ENCODE measurements at places on chromosomes 3 and 15.

GRCh38 chr3:148852271-148852992 is 12.7 kb upstream of the CPA3 start:
- no peak for DNase-seq

- DNase-seq = peak; percentile 7
These were observed 1297.9 kb downstream of the ROBO2 start for GRCh38 chr3:78337801-78338211.

DNA sequence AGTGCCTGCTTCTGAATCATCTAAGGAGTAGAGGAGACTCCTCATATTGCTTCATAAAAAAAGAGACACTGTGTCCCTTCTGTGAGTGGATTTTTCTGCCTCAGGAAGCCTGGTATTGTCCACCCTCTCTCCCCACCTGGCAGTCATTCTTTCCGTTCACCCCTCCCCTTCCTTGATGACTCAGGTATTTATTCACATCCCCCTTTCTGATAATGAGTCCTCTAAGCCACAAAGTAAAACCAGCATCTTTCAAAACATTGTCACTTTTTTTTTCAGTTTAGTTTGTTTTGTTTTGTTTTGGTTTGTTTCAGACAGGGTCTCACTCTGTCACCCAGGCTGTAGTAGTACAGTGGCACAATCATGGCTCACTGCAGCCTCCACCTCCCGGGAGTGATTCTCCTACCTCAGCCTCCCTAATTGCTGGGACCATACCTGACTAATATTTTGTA is 65.2 kb upstream of the UBE2E1 start:
- no peak for DNase-seq

- DNase-seq = no peak
These were observed 9.4 kb downstream of the ESYT3 start for GRCh38 chr3:138443521-138444503.

DNA sequence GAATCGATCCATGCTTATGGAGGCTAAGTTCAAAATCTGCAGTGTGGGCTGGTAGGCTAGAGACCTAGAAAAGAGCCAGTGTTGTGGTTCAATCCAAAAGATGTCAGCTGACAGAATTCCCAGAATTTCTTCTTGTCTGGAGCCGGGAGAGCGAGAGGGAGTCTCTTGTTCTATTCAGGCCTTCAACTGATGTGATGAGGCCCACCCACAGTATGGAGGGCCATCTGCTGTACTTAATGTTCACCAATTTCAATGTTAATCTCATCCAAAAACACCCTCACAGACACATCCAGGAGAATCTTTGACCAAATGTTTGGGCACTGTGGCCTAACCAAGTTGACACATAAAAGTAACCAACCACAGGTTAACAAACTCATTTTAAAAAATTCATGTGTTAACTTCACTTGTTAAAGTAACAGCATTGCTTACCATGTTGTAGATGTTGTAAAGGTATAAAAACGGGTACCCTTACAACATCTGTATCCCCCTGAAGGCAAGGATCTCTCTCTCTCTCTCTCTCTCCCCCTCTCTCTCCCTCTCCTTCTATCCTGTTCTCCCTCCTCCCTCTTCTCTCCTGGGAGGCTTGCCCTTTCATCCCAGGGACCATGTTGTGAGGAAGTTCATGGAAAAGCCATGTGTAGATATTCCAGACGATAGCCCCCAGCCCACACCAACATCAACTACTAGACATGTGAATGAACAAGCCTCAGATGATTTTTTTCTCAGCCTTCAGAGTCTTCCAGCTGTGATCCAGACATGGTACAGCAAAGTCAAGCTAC is 66.4 kb upstream of the CHD2 start:
- no peak for DNase-seq

DNA sequence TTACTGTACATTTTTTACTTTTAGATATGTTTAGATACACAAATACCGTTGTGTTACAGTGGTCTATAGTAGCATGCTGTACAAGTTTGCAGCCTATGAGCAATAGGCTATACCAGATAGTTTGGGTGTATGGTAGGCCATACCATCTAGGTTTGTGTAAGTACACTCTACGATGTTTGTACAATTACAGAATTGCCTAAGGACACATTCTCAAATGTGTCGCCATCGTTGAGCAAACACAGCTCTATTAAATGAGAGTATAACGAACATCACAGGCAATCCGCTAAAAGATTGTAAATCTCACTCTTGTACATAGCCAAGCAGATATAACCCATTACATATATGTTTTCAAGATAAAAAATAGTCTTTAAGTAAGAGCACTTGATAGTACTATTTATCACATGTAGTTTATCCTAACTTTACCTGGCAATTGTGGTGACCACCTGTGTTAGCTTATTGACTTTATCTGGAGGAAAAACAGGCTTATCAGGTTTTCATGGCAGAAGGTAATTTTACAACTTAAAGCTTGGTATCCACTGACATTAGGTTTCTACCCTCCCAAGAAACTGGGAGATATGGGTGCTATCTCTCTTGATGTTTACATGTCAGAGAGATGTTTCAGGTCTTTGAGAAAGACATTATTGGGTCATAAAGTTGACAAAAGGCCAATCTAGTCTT is 898.7 kb downstream of the NSUN3 start:
- no peak for DNase-seq

GRCh38 chr15:89095073-89095472 is 6.8 kb downstream of the ABHD2 start:
- no peak for DNase-seq

- DNase-seq = no peak
These were observed 31.4 kb downstream of the DIPK2A start for GRCh38 chr3:144003051-144003450.

GRCh38 chr15:50246631-50247030 is 18.9 kb downstream of the HDC start:
- no peak for DNase-seq

- no peak for DNase-seq
These were observed 16.1 kb upstream of the KY start for GRCh38 chr3:134666885-134667284.

DNA sequence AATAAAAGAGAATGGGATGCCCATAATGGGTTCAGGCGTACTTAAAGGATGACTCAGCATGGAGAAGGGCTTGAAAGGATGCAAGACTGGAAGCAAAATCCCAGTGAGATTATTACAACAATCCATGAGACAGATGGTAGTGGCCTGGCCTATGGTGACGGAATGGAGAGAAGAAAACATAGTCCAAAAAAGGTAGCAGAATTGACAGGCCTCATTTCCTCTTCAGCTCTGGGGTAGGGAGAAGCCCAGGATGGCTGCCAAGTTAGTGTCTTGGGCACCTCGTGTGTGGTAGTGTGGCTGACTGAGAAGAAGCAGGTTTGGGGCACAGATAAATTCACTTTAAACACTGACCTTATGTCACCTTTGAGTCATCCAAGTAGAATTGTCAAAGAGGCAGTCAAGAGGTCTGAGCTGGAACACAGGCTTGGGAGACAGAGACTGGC is 18.1 kb downstream of the MB21D2 start:
- peak; percentile 86 for DNase-seq

DNA sequence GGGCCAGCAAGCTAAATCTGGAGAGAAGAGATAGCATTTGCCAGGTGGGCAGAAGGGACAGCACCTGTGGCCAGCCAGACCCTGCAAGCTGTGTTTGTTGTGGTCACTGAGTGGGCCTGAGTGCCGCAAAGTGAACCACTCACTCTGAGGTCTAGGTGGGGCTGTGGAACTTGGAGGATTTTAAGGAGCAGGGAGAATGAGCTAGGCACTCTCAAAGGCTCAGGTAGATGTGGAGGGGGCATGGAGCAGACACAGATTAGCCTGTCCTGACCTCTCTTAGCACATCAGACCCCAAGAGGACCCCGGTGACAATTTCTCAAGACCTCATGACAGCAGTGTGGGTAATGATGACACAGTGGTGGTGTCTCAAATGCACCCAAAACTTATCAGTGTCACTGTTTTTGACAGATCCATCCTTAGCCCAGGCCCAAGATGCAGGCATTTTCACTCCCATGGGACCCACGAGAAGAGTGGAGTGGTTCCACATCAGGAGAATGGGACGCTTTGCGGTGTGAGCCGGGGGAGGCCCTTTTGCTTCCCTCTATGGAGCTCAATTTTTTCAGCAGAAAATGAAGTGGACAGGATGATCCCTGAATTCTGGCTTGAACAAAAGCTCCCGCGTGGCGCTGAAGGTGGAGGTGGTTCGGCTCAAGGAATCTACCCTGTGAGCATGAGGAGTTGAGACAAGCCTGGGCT is 43.8 kb upstream of the TLE3 start:
- no peak for DNase-seq

- no peak for DNase-seq
These were observed 24.1 kb downstream of the SLC24A5 start for GRCh38 chr15:48144889-48145288.

DNA sequence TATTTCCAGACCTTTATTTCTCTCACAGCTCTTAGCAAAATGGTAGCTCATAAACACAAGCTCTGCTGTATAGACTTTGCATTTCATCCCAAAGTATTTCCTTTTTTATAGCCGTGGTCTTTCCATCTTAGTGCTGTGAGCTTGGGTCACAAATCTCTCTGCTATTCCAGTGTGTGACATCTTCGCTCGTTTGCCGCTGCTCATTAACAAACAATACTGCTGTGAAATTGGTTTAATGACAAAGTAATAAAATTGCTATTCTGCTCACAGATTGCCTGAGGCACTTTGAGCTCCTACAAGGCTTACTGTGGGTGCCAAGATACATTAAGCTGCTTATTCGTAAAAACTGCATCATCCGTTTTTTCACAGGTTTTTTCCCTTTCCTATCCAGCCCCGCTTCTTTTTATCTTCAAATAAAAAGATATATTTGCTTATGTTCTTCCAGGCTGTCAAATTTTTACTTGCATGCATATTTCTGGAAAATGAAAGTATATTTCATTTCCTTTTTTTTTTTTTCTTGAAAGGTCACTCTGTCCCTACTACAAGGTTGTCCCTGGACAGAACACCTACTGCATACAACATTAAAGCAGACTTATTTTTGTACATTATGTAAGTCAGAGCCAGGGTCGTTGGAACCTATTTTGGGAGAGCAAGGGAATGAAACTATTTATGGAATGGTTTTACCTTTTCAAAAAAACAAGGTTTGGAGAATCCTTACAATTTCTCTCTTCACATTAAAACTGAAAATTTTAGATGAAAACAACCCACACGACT is 174.5 kb downstream of the MEIS2 start:
- peak; percentile 18 for DNase-seq

GRCh38 chr15:65916664-65917406 is 47.5 kb downstream of the RAB11A start:
- DNase-seq = peak; percentile 31

GRCh38 chr3:129609591-129610182 is 3.2 kb upstream of the PLXND1 start:
- no peak for DNase-seq

DNA sequence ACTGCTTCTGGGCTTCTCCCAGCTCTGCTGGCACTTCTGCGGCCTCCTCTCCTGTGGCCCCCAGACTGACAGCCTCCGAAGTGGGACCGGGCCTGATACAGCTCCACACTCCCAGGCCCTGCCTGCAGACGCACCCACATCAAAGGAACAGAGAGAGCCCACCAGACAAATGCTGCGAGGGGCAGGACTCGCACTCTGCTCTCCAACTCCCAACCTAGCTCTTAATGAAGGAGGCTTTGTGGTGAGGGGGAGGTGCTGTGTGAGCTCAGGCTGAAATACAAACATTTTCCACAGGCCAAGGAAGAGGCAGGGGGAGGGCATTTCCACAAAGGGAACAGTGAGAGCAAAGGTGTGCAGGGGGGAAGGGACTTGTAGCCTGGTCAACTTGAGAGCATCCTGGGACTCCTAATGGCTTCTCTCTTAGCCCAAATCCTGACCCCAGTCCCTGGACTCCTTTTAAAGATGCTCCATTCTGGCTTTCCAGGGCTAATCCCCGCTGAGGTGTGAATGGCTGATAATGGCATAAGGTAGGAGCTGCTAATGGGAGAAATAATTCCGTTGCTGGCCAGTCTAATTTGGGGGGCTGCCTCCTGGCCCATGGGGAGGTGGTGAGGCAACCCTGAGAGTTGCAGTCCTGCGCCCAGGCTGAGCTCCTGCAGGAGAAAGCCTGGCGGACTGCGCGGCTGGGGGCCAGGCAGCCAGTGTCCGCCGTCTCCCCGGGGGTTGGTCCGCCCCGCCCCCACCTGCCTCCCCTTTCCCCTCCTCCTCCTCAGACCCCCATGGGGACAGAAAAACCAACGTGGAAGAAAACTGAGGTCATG is 9.6 kb downstream of the LINGO1 start:
- DNase-seq = no peak

DNA sequence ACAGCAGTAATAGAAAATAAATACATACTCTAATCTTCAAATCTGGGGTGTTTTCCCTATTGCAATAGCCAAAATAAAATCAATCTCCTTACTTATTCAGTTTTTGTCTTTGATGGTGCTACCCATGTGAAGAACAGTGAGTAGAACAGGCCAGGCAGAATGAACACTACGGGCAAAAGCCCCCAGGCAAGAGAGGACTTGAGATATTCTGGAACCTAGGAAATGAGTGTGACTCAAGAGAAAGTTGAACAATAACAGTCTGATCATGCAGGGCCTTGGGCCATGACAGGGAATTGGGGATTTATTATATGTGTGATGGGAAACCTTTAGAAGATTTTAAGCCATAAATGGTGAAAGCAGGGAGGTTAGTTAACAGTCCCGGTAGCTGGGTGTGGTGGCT is 14.0 kb upstream of the DUT start:
- no peak for DNase-seq

DNA sequence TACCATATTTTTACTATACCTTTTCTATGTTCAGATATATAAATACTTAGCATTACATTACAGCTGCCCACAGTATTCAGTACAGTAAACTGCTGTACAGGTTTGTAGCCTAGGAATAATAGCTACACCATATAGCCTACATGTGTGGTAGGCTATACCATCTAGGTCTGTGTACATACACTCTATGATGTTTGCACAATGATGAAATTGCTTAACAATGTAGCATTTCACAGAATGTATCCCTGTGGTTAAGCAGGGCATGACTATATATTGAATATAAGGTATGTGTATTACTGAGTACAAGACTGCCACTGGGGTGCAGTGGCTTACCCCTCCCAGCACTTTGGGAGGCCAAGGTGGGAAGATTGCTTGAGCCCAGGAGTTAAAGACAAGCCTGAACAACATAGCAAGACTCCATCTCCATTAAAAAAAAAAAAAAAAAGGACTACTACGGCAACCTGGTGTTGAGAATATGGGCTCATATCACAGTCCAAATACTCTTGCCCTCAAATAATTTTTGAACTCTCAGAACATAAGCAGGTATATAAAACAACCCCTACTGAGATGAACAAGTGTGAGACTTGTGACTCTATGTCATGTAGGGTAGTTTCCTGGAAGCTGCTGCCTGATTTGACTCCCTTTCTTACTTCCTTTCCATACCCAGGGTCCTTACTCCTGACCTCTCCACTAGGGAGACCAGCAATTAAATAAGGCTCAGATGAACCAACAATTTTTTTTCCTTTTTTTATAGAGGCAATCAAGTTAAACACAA is 4.8 kb downstream of the PPP1R14D start:
- no peak for DNase-seq

DNA sequence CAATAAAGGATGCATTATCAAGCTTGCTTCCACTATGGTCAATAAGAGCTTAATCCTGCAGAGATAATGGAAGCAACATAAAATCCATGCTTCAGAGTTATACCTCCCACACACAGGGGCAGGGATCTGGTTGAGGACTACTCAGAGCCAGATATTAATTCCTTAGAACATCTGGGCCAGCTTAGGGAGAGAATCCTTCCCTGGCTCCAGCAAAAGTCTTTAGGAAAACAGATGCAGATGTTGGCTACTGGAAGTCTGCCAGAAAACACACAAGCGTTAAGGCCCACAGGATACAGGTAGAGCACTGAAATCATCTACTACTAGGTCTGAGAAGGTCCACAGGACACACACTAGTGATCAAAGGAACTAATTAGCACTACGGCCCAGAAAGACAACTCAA is 25.2 kb downstream of the TMEM202 start:
- DNase-seq = no peak

GRCh38 chr3:179113903-179114302 is 34.3 kb upstream of the PIK3CA start:
- DNase-seq = no peak
